CD4-positive, alpha-beta T cell treated with Interleukin-15 for 1 hour (primary cell): ENCODE measurements at places on chromosomes 4 and X.
A peak's percentile ranks its signal among the peaks of the same experiment; 100 is the strongest.

GRCh38 chr4:184274286-184274951 is 56.7 kb upstream of the ENPP6 start:
- DNase-seq: no peak

- no peak for DNase-seq
These were observed 10.6 kb downstream of the TSPAN6 start for GRCh38 chrX:100625985-100626491.

DNA sequence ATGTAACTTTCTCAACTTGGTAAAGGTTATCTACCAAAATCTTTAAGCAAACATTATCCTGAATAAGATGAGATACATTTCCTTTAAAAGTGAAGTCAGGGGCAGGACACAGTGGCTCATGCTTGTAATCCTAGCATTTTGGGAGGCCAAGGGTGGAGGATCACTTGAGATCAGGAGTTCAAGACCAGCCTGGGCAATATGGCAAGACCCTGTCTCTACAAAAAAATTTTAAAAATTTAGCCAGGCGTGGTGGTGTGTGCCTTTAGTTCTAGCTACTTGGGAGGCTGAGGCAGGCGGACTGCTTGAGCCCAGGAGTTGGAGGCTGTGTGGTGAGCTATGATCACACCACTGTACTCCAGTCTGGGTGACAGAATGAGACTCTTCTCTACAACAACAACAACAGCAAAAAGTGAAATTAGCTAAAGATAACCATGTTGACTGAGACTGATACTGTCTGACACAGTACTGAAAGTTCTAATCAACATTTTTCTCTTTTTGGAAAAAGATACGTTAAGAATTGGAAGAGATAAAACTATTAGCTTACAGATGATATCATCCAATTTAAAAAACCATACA is 4.9 kb downstream of the DCAF16 start:
- no peak for DNase-seq

- DNase-seq: no peak
These were observed 147.8 kb upstream of the MED14 start for GRCh38 chrX:40883021-40883619.

DNA sequence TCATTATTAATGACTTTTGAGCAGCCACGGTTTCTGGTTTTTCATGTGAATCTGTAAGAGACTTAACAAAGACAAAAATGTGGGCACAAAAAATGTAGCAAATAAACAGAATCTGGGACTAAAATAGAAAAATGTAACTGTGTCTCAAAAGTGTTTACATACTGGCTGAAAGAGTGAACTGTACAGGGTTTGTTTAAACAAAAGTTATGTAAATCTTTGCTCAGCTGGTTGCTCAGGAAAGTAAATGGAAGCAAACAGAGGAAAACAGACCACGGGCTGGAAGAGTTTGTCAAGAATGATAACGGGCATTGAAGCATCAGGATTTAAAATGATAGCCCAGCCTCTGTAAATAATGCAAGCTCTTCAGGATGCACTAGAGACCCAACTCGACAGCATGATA is 921.8 kb upstream of the FTHL17 start:
- no peak for DNase-seq

DNA sequence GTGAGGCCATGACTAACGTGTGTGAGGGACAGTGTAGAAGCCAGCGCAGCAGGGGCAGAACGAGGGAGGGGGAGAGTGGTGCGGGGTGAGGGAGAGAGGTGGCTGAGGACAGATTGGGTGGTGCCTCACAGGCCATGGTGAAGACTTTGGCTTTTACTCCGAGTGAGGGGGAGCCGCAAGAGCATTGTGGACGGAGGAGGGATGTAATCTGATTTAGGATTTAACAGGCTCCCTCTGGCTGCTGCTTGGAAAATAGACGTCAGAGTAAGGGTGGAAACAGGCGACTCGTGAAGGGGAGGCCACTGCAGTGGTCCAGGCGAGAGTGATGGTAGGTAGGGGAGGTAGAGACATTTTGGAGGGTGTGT is 13.0 kb downstream of the PPP1R3F start:
- no peak for DNase-seq

DNA sequence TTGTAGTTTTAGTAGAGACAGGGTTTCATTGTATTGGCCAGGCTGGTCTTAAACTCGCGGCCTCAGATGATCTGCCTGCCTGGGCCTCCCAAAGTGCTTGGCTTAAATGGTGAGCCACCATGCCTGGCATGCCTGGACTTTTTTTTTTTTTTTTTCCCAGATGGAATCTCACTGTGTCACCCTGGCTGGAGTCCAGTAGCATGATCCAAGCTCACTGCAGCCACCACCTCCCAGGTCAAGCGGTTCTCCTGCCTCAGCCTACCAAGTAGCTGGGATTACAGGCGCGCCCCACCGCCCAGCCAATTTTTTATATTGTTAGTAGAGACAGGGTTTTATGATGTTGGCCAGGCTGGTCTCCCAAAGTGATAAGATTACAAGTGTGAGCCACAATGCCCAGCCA is 8.4 kb downstream of the UBE2K start:
- DNase-seq: no peak

DNA sequence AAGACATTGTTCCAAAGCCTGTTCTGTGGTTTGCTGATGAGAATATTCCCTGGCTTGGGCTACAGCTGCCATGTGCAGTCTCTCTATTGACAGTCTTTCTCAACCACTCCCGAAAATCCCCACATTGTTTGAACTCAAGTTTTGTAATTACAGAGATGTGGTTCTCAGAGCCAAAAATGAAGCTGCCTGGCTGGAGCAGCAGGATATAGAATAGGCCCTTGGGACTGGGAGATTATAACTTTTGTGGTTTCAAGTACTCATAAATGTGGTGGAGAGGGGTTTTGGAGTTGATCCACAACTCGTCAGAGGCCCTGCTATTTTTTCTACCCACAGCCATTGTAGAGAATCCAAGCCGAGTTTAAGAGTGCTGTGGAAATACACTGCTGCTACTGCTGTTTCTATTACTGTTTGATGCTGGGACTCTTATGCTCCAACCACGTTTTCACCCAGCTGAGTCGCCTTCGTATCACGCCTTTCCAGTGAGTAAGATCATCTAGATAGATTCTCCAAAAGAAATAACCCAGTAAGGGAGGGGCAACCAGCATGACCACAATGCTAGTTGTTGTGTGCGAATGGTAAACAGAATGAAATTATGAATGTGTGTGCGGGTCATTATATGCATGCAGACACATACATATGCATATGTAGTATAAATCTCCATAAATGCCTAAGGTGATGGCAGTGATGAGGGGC is 57.1 kb upstream of the ATXN3L start:
- no peak for DNase-seq

DNA sequence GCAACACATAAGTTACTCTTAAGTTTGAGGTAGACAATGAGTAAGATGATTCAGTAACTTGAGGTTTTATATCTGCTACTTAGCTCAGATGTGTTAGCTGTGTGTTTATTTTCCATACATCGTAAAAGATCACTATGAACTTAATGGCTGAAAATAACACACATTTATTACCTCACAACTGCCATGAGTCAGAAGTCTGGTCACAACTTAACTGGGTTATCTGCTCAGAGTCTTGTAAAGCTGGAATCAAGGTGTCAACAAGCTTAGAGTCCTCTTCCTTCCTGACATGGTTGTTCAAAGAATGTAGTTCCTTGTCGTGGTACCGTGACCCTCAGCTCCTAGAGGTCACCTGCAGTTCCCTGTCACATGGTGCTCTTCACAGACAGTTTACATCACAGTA is 204.9 kb upstream of the MAGEB2 start:
- DNase-seq: no peak

DNA sequence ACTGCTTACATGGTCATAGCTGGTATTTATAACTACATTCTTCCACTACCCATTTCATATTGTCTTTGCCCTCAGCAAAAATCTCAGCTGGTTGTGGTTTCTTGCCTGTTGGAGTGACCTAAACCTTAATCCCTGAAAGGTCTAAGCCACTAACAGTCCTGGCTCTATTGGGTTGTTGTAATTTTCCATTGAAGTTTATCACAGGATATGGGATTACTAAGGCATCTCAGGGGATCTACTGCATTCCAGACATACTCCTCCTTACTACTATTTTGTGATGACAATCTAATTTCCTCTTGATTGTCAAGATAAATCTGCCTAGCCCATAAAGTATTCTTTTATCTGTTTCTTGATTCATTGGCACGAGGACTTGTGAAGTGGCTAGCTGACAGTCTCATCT is 6.2 kb upstream of the OSTC start:
- no peak for DNase-seq

DNA sequence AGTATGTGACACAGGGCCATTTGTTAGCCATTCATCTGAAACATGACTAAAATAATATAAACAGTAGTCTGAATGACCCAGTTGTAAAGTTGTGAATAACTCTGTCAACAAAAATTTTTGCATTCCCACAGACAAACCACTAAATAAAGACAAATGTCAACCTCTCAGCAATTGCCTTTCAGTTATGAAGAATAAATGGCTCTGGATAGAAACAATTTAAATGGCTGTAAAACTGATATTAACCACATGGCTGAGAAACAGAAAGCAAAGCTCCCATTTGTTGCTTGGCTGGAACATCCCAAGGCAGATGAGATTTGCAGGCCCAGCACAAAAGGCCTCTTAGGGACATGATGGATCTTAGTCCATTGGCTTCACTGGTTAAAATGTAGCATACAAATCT is 296.3 kb downstream of the GALNTL6 start:
- DNase-seq: no peak

DNA sequence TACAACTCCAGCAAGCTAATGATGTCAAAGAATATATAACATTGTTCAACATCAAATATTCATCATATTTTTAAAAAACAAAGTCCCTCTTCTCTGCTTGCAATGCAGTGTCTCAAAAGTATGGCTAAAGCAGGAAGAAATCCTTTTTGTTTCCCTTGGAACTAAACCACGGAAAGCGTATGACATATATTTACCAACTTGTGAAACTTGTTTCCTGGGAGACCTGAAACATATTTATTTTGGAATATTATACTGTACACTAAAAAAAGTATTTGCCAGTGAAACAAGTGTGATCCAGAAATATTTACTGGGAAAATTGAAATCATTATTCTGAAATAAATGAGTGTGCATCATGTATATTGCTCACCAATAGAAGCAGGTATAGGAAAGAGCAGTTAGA is 156.0 kb upstream of the ANKRD50 start:
- DNase-seq: no peak

DNA sequence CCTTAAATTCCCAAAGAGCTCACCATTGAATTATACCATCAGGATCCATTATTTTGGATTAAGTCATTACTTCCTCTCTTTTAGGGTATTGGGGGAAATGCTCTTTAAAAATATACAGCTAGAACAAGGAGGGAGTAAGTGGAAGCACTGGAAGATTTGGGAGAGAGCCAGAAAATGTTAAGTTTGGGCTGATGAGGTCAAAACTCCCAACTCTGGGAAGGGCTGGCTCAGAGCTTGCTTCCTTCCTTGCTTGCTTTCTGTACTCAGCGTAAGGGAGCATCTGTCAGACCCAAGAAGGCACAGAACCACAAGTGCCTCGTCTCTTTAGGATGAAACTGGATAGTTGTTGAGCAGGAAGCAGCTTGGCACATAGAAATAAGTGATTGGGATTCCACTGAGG is 138.2 kb downstream of the GUCY2F start:
- no peak for DNase-seq

DNA sequence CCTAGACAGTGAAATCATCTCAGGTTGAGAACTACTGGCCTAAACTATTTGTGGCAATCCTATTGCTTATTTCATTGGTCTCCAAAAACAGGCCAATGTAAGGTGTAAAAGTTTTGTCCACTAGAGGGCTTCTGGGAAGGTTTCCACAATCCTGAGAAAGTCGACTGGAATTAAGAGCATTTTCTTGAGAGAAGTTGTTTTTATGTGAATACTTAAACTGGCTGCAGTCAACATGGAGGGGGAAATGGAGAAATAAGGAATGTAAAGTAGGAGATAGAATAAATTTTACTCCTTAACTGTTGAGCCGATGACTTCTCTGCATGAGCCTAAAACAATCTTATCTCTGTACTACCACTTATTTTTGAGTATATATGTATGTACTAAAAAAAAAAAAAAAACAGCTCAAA is 11.0 kb upstream of the EIF4E start:
- no peak for DNase-seq

- DNase-seq: no peak
These were observed 956.7 kb downstream of the GLUD2 start for GRCh38 chrX:122004127-122004526.

DNA sequence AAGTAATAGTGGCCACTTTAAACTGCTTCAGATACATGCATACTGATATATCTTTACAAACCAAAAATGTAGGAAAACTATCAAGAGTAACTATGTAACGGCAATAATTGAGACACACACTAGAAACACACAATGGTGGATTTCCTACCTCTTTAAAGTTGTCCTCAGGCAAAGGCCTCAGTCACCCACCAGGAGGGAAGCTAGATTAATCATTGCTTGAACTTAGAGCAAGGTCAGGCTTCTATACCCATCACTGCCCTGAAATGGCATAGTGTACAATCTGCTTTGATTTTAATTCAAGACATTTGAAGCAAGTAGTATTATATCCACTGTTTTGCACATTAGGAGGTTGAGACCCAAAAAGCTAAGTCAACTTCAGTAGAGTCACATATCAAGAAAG is 110.9 kb downstream of the AREG start:
- DNase-seq: no peak

GRCh38 chrX:30593440-30594200 is 16.1 kb upstream of the TASL start:
- DNase-seq: peak; percentile 38

GRCh38 chrX:130975947-130976346 is 72.9 kb upstream of the ENOX2 start:
- DNase-seq: no peak

DNA sequence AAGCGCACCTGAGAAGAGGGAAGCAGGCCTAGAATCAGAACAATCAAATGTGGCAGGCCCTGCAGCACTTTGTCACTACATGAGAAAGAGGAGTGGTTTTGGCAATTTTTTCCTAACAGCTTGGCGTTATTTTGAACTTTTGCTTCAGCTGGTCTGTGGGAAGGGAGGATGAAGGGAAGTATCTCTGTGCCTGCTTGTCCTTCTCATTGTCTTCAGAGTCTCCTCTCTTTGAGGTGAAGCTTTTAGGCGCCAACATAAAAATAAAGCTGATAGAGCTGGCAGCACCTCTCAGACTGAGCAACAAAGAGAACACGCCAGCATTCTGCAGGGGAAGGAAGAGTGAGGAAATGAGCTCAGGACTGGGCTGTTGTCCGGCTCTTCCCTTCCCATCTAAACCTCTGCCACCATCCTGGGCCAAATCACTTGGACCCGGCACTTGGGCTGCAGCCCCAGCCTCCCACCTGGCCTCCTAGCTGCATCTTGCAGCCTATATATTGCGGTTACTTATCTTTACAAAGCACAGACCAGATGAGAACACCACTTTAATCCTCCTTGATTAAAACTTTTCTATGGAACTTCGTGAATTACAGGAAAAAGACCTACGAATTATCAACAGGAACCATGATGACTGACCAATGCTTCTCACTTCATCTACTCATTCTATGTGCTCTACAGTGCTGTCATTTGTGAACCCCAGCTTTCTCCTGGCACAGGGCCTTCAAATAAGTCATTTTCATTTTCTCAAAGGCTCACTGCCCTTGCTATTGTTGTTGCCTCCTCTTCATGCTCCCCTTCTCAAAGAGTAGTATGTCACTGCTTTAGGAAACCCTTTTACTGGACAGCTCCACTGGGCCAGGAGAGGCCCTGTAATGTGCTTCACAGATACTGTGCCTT is 476.4 kb upstream of the HS3ST1 start:
- DNase-seq: no peak
